H54 (cell line): ENCODE measurements at places on chromosomes 12 and 14.

DNA sequence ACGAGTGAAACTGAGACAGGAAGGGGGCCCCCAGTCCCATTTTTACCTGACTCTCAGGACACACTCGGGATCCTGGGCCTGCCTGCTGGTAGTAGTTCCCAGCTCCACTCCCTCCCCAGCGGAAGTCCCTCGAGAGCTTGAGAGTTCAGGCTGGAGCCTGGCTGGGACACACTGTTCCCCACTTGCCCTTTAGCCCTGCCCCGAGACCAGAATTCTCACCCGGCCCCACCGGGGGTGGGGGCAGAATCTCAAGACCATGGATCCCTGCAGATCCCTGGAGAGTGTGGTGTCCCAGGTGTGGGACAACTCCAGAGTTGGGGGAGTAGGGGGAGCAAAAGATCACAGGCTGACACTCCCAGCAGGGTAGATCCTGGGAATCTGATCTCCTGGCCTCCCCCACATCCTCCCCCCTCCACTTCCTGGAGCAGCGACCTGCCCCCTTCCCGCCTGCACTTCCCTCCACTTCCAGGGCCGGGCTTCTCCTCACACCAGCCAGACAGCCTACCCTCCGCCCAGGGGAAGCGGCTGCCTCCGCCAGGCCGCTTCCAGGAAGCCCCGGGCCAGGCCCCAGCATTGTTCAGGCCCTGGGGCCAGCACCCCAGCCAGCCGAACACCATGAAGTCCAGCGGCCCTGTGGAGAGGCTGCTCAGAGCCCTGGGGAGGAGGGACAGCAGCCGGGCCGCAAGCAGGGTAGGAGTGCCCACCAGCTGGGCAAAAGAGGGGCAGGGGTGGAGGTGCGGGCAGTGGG lies at the start of gene TNS2:
TSS of gene TNS2 (plus strand) at position 495 of the 748 bp plus-strand sequence. CDS start at position 616, 121 bp downstream.
- DNase-seq: peak; percentile 70

GRCh38 chr14:32073537-32074189 lies 3.4 kb upstream of the ARHGAP5 start:
- DNase-seq: peak; percentile 28

DNA sequence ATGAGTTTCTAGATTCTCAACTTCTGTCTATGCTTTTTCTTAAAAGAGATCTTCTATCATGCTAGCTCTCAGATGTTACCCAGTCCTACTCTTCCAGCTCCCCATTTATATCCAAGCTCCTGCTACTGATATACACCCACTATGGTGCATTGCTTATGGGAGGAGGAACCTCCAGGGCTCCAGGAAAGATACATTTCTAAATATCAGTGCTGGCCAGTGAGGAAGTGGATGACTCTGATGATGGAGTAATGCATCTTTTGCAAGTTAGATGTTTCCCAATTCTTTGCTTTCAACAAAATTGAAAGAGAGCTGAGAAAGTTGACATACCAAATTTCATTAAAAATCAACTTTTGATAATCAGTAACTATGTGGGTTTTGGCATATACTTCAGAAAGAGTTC lies 105.7 kb upstream of the RESF1 start:
- no peak for DNase-seq

GRCh38 chr12:42396473-42397259 lies 70.7 kb downstream of the PPHLN1 start:
- DNase-seq: no peak

- no peak for DNase-seq
Observed at GRCh38 chr12:5565933-5566599, 134.2 kb downstream of the NTF3 start.

GRCh38 chr14:95515080-95515489 lies 1.4 kb downstream of the SYNE3 start:
- DNase-seq: no peak

DNA sequence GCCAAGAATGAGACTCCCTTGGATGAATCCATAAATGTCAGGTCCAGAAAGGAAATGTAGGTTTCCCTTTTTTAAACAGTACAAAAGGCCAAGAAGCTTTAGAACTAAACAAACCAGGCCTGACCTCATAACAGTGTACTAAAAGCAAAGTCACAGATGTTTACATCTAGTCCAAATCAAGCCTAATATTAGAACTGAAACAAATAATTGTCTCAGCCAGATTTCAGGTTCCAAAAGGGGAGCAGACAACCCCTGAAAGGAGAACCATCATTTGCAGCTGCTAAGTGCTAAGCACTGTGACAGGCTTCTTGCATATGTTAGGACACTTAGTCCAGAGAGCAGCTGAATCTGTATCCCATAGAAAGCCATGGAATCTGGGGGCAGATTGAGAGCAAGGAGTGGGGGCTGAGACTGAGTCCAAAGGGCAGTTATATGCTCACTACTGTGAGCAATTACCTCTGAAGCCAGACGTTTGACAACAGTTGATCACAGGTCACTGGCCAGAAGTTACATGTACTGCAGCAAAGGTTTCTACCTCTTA lies 90.1 kb downstream of the STXBP6 start:
- DNase-seq: no peak

GRCh38 chr12:9049520-9050133 lies 60.3 kb downstream of the KLRG1 start:
- peak; percentile 15 for DNase-seq

DNA sequence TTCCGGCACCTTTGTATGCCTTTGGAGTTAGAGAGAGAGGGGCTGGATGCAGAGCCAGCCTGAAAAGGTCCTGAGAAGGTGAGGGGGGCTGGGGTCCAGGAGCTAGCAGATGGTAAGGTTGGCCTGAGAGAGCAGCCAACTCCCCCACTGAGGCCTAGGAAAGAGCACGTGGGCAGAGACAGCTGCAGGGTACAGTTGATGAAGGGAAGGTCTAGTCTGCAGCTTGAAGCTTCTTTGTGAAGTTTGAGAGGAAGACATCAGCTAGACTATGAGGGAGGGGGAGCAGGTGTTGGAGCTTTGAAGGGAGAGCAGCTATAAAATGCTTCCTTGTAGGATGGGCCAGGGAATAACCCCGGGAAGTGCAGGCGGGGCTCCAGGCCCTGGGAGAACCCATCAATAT lies 289.3 kb upstream of the AMIGO2 start:
- no peak for DNase-seq

DNA sequence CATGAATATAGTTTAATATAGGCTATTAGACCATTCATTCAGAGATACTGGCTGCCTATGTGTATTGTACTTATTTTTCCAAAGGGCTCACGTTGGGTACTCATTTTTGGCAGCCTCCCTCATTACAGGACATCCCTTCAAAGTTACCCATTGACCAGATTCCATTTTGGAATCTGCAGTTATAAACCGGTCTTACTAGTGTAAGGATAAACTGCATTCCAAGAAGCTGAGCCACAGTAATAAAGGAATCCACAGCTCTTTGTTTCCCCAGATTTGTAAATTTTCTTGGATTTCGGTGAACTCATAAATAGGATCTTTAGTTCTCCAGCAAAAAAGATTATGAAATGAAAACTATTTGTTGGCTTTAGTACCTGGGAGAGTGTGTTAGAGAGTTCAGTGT lies 18.9 kb upstream of the CFL2 start:
- no peak for DNase-seq

DNA sequence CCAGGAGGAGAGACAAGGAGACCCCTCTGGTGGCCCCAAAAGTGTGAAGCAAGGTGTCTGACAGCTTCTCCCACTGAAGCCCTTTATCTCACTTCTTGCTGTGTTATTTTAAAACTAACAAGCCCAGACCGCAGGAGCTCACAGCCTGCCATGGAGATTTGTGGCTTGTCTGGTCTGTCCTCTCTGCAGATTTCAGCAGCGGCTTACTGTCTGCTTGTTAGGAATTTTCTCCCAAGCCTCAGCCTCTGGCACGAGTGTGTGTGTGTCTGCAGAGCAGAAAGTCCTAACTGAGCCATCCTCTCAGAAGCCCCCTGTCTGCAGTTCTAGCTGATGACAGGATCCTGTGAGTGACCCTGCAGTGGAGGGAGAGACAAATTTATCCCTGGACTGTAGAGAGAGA lies 87.9 kb upstream of the HSPB8 start:
- DNase-seq: no peak

DNA sequence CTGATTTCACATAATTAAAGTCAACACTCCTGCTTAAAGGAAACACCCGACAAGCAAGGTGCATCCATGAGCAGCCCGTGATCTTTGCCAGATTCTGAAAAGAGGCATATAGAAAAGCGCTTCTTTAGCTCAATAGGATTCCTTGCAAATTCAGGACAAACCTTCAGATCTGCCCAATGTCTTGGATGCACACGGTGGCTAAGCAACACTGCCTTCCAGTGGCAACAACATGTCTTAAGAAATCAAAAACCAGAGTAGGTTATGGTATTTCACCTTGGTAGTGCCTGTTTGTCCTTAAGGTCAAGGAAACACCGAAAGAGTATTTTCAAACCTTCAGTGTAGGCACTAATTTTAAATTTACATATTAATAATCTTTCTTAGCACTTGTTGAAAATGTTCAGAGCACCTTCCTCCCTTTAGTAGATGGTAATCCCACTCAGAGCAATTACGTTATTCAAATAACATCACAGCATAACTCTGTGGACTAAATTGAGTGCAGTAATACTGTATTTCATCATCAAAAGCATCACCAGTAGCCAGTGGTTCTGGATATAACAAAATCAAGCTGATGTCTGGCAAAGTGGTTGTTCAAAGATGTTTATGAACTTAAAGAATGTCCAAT lies 58.0 kb upstream of the CDKN3 start:
- no peak for DNase-seq

GRCh38 chr12:111753144-111753881 lies 13.4 kb upstream of the ALDH2 start:
- peak; percentile 52 for DNase-seq

GRCh38 chr12:50402264-50403000 lies 1.7 kb downstream of the LARP4 start:
- no peak for DNase-seq

DNA sequence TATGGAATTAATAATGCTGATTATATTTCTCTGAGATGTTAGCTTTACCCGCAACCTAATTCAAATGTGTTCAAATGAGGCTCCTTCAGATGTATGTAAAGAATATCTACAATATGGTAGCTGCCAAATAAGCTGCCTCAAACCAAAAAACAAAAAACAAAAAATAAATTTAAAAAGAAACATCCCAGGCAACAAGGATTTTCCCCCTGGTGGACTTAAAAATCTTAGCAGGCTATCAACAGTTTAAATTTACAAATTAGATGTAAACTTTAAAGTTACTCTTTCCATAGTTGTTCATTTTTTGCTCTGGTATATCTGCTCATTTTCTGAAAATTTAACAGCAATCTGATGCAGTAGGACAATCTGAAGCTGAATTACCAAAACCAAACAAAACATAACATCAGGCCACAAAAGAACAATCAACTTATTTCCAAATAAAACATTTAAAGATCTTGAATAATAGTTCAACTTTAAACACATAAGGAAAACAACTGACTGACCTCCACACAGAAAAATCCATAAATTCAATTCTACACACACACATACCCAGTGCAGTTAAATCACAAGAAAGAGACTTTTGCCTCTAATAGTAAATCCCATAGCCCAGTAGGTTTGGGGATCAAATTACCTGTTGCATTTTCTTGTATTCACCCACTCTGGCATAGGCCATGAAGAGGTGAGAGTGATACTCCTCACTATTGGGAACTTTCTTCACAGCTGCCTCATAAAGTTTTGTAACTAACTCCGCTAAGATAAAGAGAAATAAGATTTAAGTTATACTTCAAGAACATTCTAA lies 21.3 kb downstream of the NAA25 start:
- DNase-seq: no peak

GRCh38 chr12:75533239-75533638 lies 21.8 kb upstream of the KRR1 start:
- no peak for DNase-seq

DNA sequence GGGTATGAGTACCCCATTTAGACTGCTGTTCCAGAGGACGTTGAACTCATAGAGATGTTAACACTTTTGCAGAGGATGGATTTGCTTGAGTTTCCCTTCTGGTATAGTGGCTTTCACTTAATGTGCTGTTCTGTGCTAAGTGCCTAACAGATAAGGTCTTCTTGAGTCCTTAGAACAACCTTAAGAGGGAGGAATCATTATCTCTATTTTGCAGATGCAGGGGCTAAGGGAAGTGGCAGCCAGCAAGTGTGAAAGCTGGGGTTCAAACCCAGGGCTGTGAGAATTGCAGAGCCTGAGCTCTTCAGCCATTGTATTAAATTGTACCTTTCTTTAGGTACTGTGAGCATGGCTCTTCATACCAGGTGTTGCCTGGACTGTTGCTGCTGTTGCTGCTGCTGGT lies 122.1 kb upstream of the NRXN3 start:
- no peak for DNase-seq

DNA sequence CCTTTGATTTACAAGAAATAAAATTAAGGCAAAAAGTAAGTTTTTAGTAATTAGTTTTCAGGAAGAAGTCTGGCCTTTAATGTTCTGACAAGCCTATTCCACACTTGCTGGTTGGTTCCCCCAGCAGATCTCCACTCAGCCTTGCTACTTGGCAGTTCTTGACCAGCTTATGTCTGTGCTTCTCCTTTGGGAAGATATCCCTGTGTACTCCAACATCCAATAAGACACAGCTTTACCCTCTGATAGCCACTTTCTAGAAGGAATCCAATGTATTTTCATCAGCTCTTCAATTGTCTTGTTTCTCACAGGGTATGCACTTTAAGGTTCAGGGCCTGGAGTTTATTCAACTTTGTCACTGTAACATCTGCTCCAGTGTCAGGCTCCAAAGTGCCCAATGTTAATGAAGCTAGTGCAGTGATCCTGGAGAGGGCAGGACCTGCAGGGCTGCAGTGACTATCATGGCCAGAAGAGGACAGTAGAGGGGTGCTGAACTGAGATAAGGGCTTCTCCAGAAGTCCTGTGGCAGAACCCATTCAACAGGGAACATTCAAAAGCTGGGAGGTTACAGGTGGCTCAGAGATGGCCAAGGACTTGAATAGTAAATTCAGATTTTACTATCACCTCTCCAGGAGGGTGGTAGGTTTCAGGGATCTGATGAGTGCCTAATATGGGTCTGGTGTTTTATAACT lies 22.9 kb downstream of the JKAMP start:
- DNase-seq: peak; percentile 20

- no peak for DNase-seq
Observed at GRCh38 chr14:75204116-75204515, 27.7 kb upstream of the TMED10 start.

DNA sequence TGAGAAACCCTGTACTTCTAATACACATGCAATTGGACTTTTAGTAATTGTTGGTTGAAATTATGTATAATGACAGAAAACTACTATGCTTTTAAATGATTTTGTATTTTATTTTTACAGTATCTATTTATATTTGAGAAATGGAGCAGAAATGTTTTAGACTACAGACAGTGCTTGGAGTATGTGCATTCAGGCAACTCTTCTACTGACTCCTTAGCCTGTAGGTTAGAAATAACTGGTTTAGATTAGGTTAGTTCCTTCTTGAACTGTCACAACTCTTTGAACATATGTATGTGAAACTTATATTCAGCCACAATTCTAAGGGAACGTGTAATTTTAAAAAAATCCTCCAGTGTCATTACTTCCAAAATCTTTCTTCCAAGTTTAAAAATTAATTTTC lies 1.7 kb downstream of the FGFR1OP2 start:
- no peak for DNase-seq

DNA sequence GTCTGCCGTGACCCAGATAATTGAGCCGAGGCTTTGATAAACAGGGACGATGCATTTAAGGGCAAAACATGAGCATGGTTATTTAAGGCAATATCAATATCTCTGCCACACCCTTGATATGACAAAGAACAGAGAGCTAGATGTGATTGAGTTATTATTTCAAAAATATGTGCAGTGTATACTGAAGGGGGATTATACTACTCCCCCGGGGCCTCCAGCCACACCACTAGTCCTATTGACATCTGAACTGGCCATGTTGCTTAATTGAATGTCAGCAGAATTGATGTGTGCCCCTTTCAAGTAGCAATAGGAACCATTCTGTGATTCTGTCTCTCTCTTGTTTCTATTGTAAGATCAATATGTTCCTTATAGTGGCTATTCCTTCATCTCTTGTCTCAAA lies 794.8 kb upstream of the SEL1L start:
- no peak for DNase-seq
